ENCODE measurements at places on chromosomes 5 and 9.

GRCh38 chr9:131773911-131774379 lies 34.1 kb upstream of the RAPGEF1 start:
- peak; percentile 17 for DNase-seq

DNA sequence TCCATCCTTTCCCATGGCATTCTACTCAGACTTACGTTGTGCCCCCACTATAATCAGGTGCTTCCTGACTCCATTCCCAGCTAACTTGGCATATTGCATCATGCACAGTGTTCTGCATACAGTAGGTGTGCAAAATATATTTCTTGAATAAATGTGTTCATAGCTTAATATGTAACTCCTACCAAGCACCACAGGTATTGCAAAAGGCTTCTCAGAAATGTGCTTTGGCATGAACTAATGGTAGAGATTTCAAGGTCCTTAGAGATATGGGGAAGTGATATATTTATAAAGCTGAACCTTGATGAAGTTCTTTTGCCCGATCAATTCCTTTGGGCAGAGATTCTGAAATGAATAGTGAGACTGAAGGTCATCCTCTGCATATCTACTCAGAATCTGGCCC lies 220.4 kb downstream of the KCTD16 start:
- DNase-seq = no peak

DNA sequence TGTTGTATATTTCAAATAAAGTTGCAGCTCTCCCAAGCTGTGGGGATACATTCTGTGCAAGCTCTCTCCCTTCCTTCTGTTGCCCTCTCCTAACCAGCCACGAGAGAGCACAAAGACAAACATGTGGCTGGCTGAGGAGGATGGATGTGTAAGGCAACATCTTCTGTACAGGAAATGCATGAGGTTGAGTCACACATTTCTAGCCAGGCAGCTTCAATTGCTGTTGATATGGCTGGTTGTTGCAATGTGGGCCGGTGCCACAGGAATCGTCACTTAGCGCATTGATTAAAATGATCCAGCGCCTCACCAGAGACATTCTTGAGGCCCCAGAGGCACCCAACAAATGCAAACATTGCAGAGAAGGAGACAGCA lies 207.1 kb downstream of the ICE1 start:
- DNase-seq = no peak

- no peak for DNase-seq
These were observed 374.2 kb upstream of the IRX1 start for GRCh38 chr5:3221432-3221831.
